ENCODE measurements at places on chromosomes 1 and 21. TPM values are rescaled to one million over a fixed set of nuclear protein-coding genes. Genes with fewer than 3 reads are reported as not detected.

GRCh38 chr1:221824909-221825308, 83.0 kb upstream of the DUSP10 start:
- peaks cover 24% of the 10 kb centered on the region for H3K4me1 ChIP-seq
- H3K4me3 ChIP-seq = no peak overlapping the region
- no peak overlapping the region for H3K27ac ChIP-seq
- no peaks in the 10 kb centered on the region for H3K27me3 ChIP-seq
- no peak for DNase-seq

- H3K36me3 ChIP-seq = 0 out of 2 replicates have a peak, but pooled peaks cover under 1% of the 10 kb centered on the region
- H3K27me3 ChIP-seq = no peaks in the 10 kb centered on the region
- no peak for DNase-seq
- H3K4me3 ChIP-seq = 0 out of 2 replicates have a peak overlapping the region, but pooled peaks have one; percentile 44
- H3K27ac ChIP-seq = peak overlapping the region; percentile 100
Measured at GRCh38 chr1:32758177-32758794, 55.7 kb upstream of the SYNC start.

DNA sequence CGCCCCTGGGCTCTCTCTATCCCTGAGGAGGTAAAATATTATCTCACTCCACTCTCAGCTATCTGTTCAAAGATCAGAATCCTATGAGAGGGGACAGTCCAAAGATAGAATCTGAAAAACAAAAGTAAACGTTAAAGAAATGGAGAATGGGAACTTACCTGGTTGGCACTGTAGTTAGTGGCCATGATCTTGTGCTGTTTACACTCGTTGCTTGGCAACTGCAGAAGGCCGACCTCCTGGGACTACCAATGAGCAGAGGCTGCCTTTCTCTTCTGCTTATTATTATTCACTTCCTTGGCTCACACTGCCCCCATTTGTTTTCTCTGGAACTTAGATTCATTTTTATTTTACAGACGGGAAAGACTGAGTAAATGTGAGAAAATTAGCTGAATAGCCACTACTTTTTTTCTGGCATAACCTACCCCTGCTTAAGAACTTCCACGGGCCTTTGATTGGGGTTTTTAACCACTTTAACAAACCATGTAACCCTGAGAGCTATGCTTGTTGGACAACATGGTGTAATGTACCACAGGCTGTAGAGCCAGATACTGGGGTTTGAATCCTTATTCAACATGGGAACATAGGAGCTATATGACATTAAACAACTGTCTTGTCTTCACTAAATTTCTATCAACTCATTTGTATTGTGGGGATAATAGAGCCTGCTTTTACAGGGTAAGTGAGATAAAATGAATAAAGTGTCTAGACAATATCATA, at the start of gene CFAP126:
CFAP126 (minus strand) TSS at position 193 of the 717 bp plus-strand sequence; CDS start at position 185, 8 bp downstream.
- no peak within 1 kb of the TSS for H3K4me3 ChIP-seq
- peak within 1 kb of the TSS; percentile 11 for H3K27ac ChIP-seq
- DNase-seq = peak; percentile 91
- H3K4me1 ChIP-seq = no peaks in the 10 kb centered on the region
- H3K36me3 ChIP-seq = no peaks in the 10 kb centered on the region

- no peak overlapping the region for H3K27ac ChIP-seq
- DNase-seq = no peak
- H3K36me3 ChIP-seq = no peaks in the 10 kb centered on the region
- H3K27me3 ChIP-seq = no peaks in the 10 kb centered on the region
Measured at GRCh38 chr1:24119859-24120756, 8.2 kb upstream of the MYOM3 start.

The PRAMEF1 gene
- not detected for total RNA-seq

DNA sequence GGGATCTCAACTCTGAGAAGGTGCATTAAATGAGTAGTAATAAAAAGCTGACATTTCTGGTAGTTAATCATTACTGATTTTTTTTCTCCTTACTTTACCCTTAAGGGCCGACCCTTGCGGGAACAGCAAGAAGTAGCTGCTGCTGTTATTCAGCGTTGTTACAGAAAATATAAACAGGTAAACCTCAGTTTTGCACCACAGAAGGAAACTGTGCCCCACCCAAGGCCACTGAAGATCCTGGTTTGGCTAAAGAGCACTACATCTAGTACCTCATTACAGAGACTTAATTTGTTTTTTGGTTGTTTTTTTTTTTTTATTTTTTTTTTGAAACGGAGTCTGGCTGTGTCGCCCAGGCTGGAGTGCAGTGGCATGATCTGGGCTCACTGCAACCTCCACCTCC, 23.5 kb upstream of the VAMP3 start:
- no peaks in the 10 kb centered on the region for H3K27me3 ChIP-seq
- no peaks in the 10 kb centered on the region for H3K36me3 ChIP-seq
- H3K4me1 ChIP-seq = peaks cover 4% of the 10 kb centered on the region
- no peak overlapping the region for H3K4me3 ChIP-seq

GRCh38 chr1:180841415-180841814, 71.3 kb upstream of the KIAA1614 start:
- peaks cover 11% of the 10 kb centered on the region for H3K4me1 ChIP-seq
- H3K27ac ChIP-seq = no peak overlapping the region
- no peaks in the 10 kb centered on the region for H3K36me3 ChIP-seq
- H3K4me3 ChIP-seq = no peak overlapping the region
- no peaks in the 10 kb centered on the region for H3K27me3 ChIP-seq
- no peak for DNase-seq

DNA sequence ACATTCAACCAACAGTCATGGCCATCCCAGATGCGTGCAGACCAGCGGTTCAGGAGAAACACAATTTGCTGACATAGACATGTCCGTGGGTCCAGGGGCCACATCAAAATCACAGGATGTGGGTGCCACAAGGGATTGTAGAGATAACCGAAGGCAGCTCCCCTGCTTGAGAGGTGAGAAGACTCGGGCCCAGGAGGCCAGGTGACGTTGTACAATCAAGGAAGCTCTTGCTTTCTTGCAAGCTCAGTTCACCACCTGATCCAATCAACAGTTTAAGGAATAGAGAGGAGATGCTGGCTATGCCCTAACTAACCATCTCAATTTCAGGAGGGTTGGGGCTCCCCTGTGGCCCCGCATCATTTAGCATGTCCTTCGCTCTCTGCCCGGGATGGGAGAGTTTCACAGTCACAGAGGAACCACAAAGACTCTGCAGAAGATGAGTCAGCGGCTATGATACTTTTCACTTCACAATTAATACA, 19.5 kb downstream of the UBASH3A start:
- no peak overlapping the region for H3K27ac ChIP-seq
- H3K4me1 ChIP-seq = no peaks in the 10 kb centered on the region
- DNase-seq = no peak
- H3K4me3 ChIP-seq = no peak overlapping the region

DNA sequence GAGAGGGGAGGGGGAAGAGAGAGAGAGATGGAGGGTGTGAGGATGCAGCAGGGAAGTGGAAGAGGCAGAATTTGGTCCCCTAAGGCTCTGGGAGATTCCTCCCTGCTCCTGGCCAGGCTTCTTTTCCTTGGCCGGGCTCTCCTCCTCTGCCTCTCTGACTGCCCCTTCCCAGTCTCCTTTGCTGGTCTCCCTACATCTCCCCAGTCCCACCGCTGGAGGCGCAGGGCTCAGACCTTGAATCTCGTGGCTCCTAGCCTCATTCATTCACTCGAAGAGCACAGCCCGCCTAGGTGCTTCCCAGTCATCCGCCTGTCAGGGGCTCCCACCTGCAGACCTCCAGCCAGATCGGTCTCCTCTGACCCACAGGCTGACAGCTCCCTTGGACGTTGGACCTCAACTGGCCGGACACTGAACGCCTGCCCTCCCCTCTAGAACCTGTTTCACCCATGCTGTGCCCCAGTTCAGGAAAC, 76.5 kb downstream of the VWA5B1 start:
- H3K4me1 ChIP-seq = no peaks in the 10 kb centered on the region
- no peak overlapping the region for H3K27ac ChIP-seq
- H3K36me3 ChIP-seq = no peaks in the 10 kb centered on the region
- peak; percentile 92 for DNase-seq
- peak overlapping the region; percentile 68 for H3K4me3 ChIP-seq
- peaks cover 87% of the 10 kb centered on the region for H3K27me3 ChIP-seq

The CAMK2N1 gene
- total RNA-seq = 0.82 TPM

GRCh38 chr1:220817907-220818306, 31.2 kb downstream of the MTARC1 start:
- peaks cover 7% of the 10 kb centered on the region for H3K36me3 ChIP-seq
- no peak overlapping the region for H3K4me3 ChIP-seq
- no peaks in the 10 kb centered on the region for H3K27me3 ChIP-seq
- H3K27ac ChIP-seq = no peak overlapping the region
- no peak for DNase-seq

DNA sequence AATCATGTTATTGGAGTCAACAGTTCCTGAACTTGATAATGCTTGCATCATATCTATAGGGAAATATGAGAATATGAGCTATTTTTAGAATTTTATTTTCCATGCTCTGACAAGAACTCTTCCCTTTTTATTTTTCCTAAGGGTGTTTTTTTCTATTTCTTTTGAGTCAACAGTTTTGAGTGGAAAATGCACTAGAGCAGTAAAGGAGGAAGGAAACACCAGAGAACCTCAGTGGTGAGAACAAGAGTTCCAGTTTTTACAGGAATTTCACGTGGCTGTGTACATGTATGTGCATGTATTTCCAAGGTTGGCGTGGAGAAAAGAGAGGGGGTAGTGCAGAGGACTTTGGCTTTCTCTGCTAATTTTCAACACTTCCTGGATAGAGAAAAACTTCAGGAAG, 63.6 kb upstream of the TNFSF18 start:
- no peak for DNase-seq
- no peak overlapping the region for H3K27ac ChIP-seq
- no peaks in the 10 kb centered on the region for H3K4me1 ChIP-seq

GRCh38 chr1:24888971-24889676, 41.0 kb downstream of the RUNX3 start:
- H3K27ac ChIP-seq = no peak overlapping the region
- no peak overlapping the region for H3K4me3 ChIP-seq
- H3K27me3 ChIP-seq = no peaks in the 10 kb centered on the region
- H3K4me1 ChIP-seq = no peaks in the 10 kb centered on the region

The OR2M5 gene
- not detected for total RNA-seq

The ESPN gene
- total RNA-seq = 12.7 TPM

The SEMA6C gene
- total RNA-seq = 24.4 TPM

DNA sequence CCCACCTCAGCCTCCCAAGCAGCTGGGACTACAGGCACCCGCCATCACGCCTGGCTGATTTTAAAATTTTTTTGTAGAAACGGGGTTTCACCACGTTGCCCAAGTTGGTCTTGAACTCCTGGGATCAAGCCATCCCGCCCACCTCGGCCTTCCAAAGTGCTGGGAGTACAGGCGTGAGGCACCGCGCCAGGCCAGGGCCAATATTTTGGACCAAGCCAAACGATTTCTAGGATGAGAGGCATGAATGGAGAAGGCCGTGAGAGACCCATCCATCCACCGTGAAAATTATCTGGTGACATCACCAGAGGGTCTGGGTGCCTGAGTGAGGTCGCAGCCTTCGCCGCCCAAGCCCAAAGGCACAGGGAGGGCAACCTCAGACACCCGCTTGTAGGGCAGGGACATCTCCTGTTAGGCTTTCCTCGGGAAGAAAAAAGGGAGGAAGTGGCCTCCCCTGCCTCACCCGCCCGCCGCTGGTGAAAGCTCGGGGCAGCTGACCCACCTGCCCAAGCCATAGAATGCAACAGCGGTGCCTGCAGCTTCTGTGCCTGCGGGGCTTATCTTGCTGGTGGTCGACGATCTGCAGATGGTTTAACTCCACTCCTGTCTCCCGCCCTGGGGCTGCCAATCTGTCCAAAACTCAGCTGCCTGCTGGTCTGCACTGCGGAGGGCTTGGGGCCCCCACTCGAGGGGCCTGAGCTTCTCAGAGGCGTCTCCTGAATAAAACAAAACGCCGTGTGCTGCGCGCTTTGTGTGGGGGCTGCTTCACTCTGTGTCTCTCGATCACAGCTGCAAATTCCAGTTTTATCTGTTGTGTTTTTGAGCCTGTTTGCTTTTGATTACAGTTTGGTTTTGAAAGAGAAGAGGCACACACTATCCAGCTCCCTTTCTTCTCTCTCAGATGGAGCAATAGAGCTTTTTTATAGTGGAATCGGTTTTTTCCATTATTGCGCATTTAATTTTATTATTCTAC, 85.8 kb downstream of the MRPS6 start:
- H3K36me3 ChIP-seq = no peaks in the 10 kb centered on the region
- peaks cover 10% of the 10 kb centered on the region for H3K4me1 ChIP-seq
- no peak overlapping the region for H3K4me3 ChIP-seq
- H3K27me3 ChIP-seq = no peaks in the 10 kb centered on the region

GRCh38 chr21:41802684-41803083, 35.8 kb upstream of the RIPK4 start:
- no peak overlapping the region for H3K27ac ChIP-seq
- no peaks in the 10 kb centered on the region for H3K27me3 ChIP-seq
- H3K36me3 ChIP-seq = no peaks in the 10 kb centered on the region

DNA sequence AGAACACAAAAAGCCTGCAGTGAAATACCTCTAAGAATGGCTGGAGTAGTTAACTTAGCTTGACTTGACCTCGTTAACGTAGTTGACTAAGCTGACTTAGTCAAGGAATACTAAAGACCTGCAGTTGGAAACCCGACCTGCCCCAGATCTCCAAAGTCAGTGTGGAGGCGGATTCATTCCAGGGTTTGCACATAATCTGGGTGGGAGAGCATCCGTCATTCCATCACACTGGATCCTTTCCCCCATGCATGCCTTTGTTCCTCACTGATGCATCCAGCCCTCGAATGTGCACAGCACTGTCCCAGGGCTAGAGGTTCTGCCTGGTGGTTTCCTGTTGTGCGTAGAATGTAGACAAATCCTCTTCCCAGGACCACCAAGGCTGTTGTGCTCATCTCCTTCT, 76.4 kb downstream of the KCNN3 start:
- no peak overlapping the region for H3K4me3 ChIP-seq
- no peaks in the 10 kb centered on the region for H3K4me1 ChIP-seq
- no peak overlapping the region for H3K27ac ChIP-seq
- no peaks in the 10 kb centered on the region for H3K27me3 ChIP-seq
- H3K36me3 ChIP-seq = no peaks in the 10 kb centered on the region

DNA sequence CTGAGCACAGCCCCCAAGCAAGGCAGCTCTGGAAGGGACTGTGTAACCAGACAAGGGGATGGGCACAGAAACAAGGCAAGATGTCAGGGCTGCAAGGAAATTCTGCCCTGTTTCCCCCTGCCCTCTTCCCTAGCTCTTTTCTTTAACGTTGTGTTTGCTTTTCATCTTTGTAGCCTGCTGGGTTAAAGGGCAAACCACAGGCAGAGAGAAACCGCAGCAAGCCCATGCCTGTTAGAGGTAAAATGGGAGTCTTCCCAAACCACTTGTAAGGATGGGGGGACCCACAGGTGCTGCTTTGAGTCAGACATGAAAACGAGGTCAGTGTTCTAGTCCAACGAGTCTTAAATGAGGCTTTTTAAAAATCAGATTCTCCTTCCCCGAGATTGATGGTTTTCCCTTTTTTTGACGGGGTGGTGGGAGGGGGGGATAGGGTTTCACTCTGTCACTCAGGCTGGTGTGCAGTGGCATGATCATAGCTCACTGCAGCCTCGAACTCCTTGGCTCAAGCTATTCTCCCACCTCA, 13.3 kb downstream of the TGFBR3 start:
- H3K4me1 ChIP-seq = no peaks in the 10 kb centered on the region
- H3K27me3 ChIP-seq = no peaks in the 10 kb centered on the region
- no peaks in the 10 kb centered on the region for H3K36me3 ChIP-seq
- DNase-seq = no peak

The CLIC4 gene
- total RNA-seq = 308 TPM

- H3K36me3 ChIP-seq = peaks cover 9% of the 10 kb centered on the region
- no peaks in the 10 kb centered on the region for H3K4me1 ChIP-seq
- H3K27me3 ChIP-seq = no peaks in the 10 kb centered on the region
- no peak overlapping the region for H3K4me3 ChIP-seq
Measured at GRCh38 chr1:3930301-3931006, 30.4 kb upstream of the C1orf174 start.

Data from GM23338 (cell line).